ENCODE measurements at places on chromosomes 2 and 18. TPM values are rescaled to one million over a fixed set of nuclear protein-coding genes. Genes with fewer than 3 reads are reported as not detected.

DNA sequence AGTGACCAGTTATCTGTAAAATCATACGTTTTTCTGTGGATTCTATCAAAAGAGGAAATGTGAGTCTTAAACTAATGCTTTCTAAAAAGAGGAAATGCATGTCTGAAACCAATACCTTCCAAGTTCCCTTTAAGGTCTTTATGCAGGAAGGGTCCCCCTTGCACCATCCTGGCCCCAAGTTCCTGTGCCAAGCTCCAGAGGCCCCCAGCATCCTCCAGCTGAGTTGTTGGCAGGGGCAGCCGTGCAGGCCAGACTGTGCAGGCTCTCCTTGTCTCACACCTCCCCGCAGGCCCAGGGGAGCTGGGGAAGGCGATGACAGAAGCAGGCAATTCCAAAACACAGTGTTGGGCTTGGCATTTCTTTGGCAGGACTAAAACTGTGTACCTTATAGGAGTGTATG lies 39.2 kb downstream of the DPYSL5 start:
- no peak for DNase-seq

GRCh38 chr18:63149302-63149587 lies 170.3 kb downstream of the BCL2 start:
- no peak for DNase-seq

GRCh38 chr18:57544936-57545660 lies 41.4 kb downstream of the FECH start:
- DNase-seq = no peak

DNA sequence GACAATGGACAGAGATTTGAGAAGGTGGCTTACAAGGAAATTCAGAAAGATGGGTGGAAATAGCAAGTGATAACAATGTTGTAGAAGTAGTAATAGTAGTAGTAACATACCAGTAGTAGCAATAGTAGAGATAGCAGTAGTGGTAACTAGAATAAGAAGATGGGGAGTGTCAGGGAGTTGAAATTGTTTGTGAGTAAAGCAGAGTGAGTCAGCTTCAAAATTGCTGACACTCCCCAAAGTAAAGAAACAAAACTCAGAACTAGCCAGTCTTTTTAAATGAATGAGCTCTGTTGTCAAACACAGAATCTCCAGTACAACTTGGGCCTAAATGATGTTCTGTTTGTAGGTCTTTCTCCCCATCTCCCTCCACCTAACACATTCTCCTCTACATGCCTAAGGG lies 1040.9 kb downstream of the CBLN2 start:
- no peak for DNase-seq

INO80D gene
- total RNA-seq = 36.3 TPM

- DNase-seq = no peak
Observed at GRCh38 chr2:160869411-160869810, 290.8 kb upstream of the TANK start.

- DNase-seq = no peak
Observed at GRCh38 chr2:115574667-115575066, 1132.2 kb downstream of the DPP10 start.

DNA sequence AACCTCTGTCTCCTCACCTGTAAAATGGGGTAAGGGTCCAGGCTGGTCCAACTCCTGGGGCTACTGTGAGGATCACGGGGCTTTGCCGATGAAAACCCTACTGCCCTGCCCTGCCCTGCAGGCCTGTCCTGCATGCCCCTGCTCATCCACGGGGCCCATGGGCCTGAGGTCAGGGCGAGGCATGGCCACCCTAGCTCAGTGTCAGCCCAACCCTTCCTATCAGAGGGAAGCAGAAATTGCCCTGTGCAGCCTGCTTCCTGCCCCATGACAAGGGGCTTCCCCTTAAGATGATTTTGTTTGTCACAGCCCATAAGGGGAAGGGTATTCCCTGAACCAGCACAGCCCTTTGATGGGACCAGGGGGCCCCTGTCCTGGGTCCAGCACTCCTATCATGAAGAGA lies 353.6 kb upstream of the ID2 start:
- no peak for DNase-seq

GRCh38 chr2:15170070-15170775 lies 390.9 kb downstream of the NBAS start:
- no peak for DNase-seq
